ENCODE measurements at places on chromosomes 6 and 20.

GRCh38 chr20:24863356-24863755 lies 85.7 kb upstream of the CST7 start:
- DNase-seq: no peak

DNA sequence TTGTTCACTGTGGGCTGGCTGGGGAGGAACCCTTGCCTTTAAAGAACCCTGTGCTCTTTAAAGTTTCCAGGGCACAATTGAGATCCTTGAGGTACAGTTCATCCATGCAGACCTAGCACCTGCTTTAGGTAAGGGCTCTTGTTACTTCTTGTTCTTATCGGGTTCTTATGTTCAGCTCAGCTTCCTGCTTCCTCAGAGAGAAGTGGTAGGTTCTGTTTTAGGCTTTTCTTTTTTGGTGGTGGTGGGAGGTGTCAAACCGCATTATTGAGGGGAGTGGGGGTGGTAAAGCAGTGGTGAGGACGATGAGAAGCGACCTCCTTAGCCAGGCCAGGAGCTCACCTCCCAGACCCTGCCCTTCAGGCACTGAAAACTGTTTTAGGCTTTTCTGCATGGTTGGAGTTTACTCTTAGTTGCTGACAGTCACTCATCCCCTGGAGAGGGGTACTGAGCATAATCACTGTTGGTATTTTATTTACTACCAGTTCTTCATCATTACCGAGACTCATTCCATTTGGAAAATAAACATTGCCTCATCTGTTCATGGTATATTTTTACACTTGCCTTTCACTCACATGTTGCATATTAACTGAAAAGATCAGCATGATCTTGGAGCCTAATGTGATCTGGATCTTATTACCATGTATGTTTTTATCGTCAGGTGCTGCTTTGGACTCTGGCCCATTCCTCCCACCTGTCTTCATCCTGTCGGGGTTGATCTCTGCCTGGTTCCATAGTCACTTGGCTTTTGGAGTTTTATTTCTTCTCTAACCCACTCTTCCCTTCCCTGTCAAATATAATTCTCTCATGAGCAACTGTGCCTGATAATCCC lies 35.4 kb downstream of the SLC16A10 start:
- DNase-seq: no peak

- DNase-seq: no peak
Observed at GRCh38 chr6:139583420-139583819, 209.0 kb upstream of the CITED2 start.

DNA sequence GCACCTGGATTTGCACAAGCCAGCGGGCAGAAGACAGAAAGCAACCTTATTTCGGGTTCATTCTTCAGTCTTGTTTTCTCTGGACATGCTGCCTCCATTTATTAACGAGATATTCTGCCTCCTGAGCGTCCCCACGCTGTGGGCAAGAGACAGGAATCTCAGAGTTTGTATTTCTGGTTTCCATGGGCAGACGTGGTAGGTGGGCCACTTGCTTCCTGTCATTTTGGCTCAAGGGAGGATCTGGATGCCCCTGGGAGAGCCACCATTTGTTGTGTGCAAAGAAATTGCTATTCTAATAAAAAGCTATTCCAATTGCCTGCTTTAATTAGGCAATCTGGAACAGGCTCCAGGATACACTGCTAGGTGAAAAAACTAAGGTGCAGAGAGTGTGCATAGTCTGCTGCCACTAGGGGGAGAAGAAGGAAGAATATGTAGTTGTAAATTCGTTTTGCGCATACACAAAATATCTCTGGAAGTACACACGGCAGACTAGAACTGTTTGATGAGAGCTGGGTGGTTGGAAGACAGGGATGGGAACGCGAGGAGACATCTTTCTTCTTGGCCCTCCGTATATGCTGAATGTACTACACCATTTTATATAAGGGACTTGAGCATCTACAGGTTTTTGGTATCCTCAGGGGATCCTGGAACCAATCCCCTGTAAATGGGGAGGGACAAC lies 30.1 kb upstream of the SLC16A10 start:
- peak; percentile 25 for DNase-seq

DNA sequence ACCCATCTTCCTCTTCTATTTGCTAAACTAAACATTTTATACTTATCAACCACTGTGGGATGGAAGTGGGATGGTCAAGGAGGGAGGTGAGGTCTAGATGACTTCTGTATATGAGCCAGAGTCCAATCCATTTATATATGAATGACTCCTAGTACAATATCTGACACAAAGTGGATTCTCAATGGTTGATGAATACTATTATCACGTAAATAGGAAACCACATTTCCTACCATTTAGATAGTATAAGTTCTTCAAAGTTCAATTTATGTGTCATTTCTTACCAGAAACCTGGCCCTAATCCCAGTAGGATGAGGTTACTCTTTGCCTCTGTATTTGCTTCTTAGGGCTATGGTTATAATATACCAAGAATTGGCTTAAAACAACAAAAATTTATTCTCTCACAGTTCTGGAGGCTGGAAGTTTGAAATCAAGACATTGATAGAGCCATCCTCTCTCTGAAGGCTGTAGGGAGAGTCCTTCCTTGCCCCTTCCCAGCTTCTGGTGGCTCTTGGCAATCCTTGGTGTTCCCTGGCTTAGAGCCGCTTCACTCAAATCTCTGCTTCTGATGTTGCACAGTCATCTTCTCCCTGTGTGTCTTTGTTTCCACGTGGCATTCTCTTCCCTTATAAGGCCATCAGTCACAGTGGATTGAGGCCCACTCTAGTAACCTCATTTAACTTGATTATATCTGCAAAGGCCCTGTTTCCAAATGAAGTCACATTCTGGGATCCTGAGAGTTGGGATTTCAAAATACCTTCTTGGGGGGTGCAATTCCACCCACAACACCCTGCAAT lies 41.0 kb upstream of the RAB23 start:
- DNase-seq: no peak

- no peak for DNase-seq
Observed at GRCh38 chr20:1295276-1295930, 29.3 kb downstream of the SNPH start.

GRCh38 chr6:22590423-22590822 lies 21.1 kb downstream of the HDGFL1 start:
- DNase-seq: no peak

- DNase-seq: no peak
Observed at GRCh38 chr6:116011520-116011919, 49.2 kb downstream of the FRK start.

DNA sequence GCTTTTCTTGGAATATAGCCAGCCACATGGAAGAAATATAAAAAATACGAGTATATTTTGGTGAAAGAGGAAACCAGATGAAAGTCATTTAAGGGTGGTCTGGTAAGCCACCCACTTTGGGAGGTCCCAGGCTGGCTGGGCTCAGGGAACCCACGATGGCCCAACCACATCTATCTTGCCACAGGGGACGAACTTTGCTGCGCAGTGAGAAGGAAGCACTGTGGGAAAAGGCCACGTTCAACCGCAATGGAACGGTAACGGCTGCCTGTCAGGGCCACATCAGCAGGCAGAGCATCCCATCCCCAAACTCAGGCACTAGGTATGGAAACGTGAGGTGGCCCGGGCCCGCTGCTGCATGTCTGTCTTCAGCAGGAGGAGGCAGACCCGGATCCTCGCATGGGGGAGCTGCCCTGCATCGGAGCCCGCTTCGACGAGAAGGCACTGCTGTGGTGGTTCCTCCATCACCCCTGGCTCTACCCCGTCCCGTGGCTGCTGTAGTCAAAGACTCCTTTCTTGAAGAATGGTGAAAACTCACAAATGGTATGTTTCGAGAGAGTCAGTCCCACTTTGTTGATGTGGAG lies 300.4 kb downstream of the KIF16B start:
- no peak for DNase-seq

DNA sequence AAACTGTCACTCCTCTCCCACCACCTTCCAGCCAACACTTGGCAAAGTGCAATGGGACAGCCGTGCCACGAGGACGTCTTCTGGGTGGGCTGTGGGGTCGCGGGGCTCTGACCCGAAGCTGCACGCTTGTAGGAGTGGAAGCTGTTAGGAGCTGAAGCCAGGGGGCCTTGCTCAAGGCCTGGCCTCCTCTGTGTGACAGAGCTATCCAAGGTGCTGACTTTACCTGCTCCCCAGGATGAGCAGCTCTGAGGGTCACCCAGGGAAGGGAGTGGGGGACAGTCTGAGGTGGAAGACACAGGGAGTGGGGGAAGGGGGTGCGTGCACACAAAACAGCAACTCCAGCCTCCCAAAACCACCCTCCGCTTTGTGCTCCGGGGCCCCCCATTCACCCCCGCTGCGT lies 17.5 kb upstream of the CHRNA4 start:
- DNase-seq: no peak

- DNase-seq: no peak
Observed at GRCh38 chr6:155544677-155545076, 89.0 kb upstream of the NOX3 start.

GRCh38 chr6:85115876-85116275 lies 334.0 kb upstream of the NT5E start:
- DNase-seq: no peak

DNA sequence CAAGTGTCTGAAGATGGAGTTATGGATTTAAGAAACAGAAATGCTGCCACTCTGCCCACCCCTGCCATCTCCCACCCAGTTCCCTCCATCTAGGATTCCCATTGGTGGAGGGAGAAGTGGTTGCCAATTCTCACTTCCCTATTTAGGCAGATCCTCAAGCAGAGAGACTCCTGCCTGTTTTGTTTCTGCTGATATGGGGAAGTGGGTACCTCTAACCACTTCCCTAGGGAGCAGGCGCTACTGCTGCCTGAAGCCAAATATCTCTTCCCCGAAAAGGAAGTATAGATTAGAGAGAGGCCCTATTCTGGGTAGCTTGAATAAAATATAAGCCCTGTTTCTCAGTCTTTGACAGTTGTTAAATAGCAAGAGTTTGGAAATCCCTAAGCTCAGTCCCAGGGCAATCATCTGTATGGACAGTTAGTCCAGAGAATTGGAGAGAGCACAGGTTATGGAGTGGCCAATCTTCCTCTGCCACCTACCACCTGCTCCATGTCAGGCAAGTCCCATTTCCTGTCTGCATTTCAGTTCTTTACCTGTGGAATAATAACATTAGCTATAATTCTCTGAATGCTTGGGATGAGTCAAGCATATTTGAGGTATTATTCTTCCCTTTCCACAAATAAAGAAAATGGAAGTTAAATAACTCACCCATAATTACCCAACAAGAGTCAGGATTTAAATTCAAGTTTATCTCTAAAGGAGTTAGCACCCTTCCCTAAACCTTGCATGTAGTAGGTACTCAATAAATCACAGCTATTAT lies 2.6 kb upstream of the ADGB start:
- DNase-seq: peak; percentile 2

DNA sequence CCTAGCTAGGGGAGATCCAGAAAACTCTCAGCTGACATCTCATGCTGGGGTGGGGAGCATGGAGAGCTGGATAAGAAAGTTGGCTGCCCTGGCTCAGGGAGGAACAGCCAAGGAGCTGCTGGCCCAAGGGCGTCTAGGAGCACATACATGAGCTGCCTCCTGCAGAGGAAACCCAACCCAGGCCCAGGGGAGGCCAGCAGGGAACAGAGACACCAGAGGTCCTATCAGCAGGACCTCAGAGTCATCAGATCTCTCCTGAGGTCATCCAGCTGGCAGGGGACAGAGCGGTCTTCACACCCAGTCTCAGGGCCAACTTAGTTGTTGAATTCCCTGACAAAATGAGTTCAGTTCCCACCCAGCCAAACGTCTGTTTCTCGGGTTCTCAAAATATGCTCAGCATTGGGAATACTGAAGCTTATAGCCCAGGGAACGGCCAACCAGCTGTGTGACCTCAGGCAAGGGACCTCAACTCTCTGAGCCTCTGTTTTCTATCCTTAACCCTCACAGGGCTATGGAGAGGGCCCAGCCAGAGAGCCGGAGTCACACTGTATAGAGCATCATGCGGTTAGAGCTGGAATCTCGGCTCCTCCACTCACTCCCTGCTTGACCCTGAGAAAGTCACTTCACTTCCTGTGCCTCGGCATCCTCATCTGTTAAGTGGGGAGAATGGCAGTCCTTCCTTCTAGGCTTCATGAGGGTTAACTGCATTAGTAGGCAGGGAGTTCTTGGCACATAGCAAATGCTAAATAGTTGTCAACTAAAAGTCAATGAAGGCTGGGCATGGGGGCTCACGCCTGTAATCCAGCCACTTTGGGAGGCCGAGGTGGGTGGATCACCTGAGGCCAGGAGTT lies 13.8 kb downstream of the ADA start:
- DNase-seq: no peak

DNA sequence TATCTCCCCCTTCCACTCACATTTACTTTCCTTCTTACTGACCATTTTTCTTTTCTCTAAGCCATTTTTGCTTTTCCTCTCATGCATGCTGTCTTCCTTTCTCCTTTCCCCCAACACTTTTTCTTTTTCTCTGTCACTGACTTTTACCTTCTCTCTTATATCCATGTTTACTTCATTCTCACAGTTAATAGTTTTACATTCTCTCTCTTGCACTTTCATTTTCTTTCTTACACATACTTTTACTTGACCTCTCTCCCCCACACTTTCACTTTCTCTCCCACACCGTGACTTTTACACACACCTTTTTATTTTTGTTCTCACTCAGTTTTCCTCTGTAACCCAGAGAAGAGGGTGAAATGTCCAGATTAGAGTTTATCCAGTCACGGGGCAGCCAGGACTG lies 636.3 kb downstream of the PTPRT start:
- DNase-seq: no peak

- no peak for DNase-seq
Observed at GRCh38 chr6:5968817-5969734, 37.6 kb downstream of the NRN1 start.

GRCh38 chr6:97440590-97441176 lies 157.7 kb upstream of the MMS22L start:
- no peak for DNase-seq

DNA sequence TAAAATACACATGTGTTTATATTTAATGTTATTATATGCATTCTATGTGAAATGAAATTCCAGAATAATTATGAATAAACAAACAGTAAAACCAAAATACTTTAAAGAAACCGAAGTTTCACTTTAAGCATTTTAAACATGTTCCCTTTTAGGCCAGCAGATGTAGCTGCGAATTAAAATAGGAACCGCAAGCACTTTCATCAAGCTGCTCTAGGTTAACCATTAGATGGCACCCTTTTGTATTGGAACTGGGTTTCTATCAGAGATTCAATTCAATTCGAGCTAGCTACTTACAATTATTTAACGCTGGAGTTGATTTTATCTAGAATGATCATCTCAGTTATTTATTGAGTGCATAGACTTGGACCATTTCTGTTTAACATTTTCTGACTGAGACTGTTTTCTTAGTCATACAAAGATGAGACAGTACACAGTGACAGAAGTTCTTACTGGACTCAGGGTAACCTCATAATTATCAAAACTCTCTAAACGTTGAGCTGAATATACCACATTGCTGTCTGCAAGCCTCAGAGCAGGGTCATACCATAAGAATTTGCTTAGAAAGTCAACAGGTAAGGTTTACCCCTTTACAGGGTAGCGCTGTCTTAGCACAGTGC lies 8.5 kb downstream of the TMEM242 start:
- DNase-seq: peak; percentile 65

GRCh38 chr6:140602431-140603248 lies 1228.2 kb upstream of the CITED2 start:
- no peak for DNase-seq

- DNase-seq: no peak
Observed at GRCh38 chr6:90715093-90715655, 128.3 kb upstream of the MAP3K7 start.

Measured in germinal center (tissue), 1 donor.